ENCODE measurements at places on chromosomes 3 and 15.

DNA sequence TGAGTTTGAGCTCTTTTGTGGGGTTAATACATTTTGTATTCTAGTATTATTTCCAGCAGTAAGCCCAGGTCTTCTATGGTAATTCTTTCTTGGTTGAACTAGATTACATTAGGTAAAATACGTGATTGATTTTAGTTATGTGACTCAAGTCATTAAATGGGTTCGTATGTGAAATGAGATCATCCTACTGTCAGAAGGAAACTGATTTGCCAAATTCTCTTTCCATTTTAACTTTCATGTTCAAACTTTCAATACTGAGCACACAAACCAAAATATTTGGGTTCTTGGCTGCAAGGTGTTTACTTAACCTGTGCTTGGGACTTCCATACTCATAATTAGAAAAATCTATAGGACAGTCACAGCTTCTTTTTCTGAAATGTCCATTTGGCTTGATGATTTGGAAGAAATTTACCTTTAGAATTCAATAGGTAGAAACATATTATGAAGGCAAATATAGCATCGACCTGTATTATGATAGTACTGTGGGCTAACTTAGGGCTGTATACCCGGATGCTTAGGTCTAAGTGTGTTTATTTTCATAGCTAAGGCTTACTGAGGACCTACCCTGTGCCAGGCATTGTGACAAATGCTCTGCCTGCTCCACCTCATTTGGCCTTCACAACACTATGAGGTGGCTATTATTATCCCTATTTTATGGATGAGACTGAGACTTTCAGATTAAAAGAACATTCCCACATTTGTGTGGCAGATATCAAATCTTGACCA, 631.8 kb upstream of the GRM7 start:
- DNase-seq = no peak

GRCh38 chr3:52052831-52053306, 3.5 kb downstream of the DUSP7 start:
- DNase-seq = peak; percentile 74

DNA sequence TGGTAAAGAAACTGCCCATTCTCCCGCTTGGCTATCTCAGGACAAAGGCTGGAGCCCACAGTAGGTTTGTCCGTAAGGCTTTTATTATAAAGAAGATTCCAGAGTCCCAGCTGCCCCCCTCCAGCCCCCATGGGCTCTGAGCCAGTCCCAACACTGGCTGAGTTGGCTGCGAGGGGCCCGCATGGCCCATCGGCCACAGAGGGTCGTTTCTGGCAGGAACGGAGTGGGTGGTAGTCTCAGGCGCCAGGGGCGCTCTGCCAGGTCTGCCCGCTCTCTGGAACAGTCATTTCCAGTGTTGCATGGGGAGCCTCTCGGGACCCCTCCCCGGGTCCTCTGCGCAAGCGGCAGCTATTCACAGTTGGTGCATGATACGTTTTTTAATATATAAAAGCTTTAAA, 12.2 kb downstream of the H1-8 start:
- DNase-seq = no peak

GRCh38 chr15:90326441-90326840, 25.6 kb upstream of the ZNF774 start:
- DNase-seq = no peak

- DNase-seq = peak; percentile 78
Measured at GRCh38 chr15:90219421-90220141, 14.2 kb downstream of the CIB1 start.

DNA sequence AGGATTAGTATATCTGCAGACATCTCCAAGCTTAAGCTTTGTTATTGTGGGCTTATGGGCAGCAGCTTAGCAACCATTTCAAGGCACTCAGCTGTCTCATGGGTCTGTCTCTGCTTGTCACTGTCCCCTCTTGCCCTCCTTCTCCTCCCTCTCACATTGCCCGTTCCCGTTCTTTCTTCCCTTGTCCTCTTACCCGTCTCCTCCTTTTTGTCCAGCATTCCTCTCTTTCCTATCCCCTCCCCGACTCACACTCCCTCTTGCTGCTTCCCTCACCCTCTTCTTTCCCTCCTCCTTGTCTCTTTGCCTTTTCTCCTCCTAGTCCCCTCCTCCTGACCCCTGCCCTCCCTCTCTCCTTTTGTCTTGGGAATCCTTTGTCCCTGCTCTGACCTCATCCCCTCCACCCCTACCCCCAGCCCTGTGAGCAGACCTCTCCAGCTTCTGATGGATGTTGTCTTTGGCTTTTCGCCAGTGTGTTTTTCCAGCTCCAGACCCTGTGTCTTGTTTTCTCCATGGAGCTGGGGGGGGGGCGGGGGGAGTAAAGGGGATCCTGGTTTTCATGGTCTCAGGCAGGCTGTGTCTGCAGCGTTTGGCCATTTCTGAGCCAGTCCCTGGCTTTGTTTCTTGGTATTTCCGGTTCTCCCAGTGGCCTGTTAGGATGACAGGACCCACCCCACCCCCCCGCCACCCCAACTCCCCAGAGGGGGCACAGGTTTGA, 47.9 kb upstream of the TRAK1 start:
- DNase-seq = no peak

DNA sequence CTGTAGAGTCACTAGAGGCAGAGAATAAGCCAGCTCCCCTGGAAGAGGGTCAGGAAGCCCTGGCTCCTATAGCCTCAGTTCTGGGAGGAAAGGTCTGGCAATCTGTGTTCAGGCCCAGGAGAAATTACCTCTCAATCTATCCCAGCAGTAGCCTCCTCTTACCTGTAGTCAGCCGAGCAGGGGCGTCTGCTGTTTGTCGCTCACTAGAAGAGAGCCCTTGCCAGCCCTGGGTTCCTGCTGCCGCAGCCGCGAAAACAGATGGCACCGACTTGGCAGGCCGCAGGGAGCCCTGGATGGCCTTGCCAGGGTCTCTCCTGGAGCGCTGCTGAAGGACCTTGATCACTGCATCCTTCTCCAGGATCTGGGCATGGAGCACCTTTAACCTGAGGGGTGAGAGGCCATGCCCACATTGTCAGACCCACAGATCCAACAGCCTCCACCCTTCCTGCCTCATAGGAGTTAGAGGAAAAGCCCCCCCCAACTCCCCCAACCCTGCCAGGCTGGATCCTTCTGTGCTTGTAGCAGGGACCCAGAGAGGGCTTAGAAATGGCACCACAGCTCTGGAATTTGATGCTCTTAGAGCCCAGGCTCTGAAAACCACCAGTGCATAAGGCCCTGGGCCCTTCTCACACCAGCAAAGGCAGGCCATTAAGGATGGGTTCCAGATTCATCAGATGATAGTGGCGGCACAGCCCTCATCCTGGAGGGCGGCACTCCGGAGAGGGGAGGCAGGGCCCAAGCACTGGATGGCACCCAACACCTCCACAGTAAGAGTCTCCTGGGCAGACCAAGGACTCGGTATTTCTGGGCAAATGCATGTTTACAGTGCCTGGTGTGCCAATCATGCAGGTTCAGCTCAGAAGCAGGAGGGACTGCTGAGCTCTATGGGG, 14.9 kb downstream of the AMOTL2 start:
- no peak for DNase-seq

GRCh38 chr15:74316141-74316540, 51.3 kb downstream of the CYP11A1 start:
- DNase-seq = no peak

DNA sequence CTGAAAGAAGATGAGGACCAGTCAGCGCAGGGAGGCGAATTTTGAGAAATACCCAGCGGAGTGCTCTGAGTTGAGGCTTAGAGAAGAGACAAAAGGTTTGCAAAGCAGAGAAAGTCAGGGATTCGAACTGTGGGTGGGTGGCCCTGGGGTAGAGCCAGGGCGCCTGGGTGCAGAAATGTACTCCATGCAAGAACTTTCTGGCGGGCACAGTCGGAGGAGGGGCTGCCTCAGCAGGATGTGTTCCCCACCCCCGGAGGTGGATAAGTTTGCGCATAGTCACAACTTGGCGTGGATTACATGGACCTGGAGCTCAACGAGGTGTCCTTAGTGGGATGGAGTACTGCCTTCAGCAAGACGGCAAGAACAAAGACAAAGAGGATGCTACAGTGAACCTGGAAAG, 117.3 kb upstream of the ALDH1A3 start:
- DNase-seq = no peak

- DNase-seq = no peak
Measured at GRCh38 chr3:115082260-115082659, 64.8 kb downstream of the ZBTB20 start.

DNA sequence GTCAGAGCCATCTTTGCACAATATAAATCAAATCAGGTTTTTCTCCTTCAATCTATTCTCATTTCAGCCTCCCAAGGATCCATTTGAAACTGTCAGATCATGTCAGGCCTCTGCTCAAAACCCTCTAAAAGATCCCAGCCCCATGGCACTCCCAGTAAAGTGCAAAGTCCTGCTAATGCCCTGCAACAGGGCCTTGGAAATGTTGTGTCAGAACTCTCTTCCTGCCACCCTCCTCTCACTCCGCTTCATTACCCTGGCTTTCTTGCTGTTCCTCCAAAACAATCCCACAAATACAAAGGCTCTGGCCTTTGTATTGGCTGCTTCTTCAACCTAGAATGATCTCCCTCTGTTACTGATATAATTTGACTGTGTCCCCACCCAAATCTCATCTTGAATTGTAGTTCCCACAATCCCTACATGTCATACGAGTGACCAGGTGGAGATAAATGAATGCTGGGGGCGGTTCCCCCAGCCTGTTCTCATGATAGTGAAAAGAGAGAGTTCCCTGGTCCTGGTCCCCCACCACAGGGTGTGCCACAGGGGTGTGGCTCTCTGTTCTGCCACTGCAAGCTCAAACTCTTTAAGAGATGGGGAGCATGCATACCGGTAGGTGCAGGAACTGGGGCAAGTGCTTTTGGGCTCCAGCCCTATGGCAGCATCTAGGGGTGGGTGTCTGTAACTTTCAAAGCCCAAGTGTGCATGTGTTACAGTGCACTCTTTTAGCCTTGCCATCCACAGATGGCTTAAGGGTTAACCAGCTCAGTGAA, 22.9 kb upstream of the TRA2B start:
- DNase-seq = no peak

GRCh38 chr15:68814596-68814995, 6.1 kb downstream of the ANP32A start:
- no peak for DNase-seq

- DNase-seq = no peak
Measured at GRCh38 chr3:96843505-96844203, 29.3 kb downstream of the EPHA6 start.

- no peak for DNase-seq
Measured at GRCh38 chr3:131728898-131729642, 226.3 kb upstream of the MRPL3 start.

GRCh38 chr3:153463895-153464294, 301.9 kb downstream of the RAP2B start:
- no peak for DNase-seq

- no peak for DNase-seq
Measured at GRCh38 chr3:50383750-50384149, 24.4 kb upstream of the TMEM115 start.

DNA sequence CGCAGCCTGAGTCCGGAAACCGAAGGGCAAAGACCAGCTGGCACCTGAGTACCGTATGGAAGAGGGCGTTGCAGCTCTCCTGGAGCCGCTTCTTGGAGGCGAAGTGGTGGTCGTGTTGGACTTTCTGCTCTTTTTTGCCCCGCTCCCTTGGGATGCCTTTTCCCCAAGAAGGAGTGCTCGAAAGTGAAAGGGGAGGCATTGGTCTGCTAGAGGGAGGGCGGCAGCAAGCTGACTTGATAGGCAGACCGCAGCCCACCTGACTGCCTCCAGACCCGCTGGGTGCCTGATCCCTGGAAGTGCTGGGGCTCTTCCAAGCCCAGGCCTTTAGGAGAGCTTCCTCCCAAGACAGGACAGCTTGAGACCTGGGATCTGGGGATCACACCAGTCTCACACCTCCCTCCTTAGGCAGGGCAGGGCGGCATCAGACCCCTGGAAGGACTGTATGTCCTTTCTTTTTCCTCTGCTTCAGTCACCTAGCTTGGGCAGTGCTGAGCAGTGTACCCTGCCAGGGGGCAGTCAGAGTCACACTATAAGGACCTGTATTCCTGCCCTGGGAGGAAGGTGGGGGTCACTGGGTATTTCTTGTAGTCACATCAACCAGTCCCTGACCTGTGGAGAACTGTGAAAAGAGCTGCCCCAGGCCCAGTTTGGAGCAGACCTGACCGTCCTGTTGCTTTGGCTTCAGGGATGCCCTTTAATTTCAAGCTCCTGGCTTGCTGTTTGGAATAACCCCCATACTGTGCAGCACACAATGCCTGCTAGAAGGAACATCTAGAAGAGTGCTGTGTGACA, 2.1 kb downstream of the ACVR2B start:
- no peak for DNase-seq

DNA sequence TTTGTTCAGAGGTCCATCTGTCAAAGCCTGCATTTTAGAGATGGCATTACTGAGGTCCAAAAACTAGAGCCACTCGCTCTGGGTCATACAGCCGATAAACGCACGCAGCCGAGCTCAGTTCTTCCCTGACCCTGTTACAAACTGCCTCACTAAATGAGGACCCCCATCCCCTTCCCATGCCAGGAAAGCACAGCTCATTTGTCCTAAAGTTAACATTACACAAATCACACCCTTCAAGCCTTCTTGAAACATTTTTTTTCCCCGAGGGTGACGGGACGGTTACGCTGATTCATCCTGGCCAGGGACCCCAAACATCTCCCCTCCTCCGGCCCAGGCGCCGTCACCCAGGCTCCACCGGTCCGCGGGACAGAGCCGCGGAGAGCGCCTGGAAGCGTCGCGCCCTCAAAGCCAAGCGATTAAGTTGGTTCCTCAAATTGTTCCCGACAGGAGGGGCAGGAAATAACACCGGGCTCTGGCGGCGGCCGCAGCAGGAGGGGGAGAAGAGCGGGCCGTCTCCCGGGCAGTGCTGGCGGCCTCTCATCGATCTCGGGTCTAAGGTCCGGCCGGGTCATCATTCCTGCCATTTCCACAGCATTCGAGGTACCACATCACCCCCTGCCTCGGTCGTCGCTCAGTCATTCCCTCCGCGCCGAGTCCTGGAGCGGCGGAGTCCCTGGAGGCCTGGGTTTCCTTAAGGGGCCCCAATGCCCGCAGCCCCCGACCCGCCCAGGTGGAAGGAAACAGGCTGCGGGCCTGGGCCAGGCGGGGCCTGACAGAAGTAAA, 619 bp upstream of the CMTM8 start:
- peak; percentile 23 for DNase-seq

GRCh38 chr3:141129049-141129448, 77.9 kb downstream of the SPSB4 start:
- DNase-seq = no peak

- no peak for DNase-seq
Measured at GRCh38 chr15:60316961-60317360, 80.8 kb downstream of the ANXA2 start.

DNA sequence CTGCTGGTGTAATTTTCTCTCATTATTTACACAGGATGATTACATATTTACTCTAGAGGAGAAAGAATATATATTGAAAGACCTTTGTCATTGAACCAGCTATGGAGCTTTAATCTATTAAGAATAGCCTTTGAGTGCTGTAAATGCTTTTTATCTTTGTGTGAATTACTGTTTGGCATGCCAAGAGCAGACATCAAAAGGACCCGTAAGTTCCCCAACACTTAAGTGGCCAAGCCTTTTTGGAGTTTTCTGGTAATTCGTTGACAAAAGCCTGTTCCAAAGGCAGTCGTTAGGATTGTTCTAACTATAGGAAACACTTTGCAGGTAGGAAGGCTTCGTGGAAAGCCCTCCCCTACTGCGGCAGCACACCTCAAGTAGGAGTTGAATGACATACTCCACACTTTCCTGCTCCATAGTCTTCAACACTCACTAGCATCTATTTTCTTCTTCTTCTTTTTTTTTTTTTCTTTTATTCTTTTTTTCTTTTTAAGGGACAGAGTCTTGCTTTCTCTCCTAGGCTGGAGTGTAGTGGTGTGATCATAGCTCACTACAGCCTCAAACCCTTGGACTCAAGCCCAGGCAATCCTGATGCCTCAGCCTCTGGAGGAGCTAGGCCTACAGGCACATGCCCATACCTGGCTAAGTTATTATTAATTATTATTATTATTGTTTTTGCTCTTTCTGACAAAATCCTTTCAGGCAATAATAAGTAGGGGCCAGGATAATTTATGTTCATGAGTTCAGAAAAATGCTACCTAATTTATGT, 98.6 kb downstream of the SUCNR1 start:
- DNase-seq = no peak

Data from CD4-positive, alpha-beta T cell treated with Interleukin-17A for 4 hours (primary cell).